ENCODE measurements at places on chromosomes 2 and 18. TPM values are rescaled to one million over a fixed set of nuclear protein-coding genes. Genes with fewer than 3 reads are reported as not detected.

The UGT1A5 gene
- total RNA-seq: not detected

The PCGF1 gene
- total RNA-seq: 27.8 TPM

The COL6A3 gene
- 482 TPM for total RNA-seq

The RNF144A gene
- total RNA-seq: 0.22 TPM

The SERPINB4 gene
- total RNA-seq: 0.14 TPM

The PPIL3 gene
- total RNA-seq: 39.5 TPM

The HOXD12 gene
- total RNA-seq: 0.22 TPM

The ANKRD30BL gene
- total RNA-seq: 0.14 TPM

The RASGRP3 gene
- 11.2 TPM for total RNA-seq

The CCBE1 gene
- 0.44 TPM for total RNA-seq

The GRHL1 gene
- 0.22 TPM for total RNA-seq

The TMEM169 gene
- total RNA-seq: 0.14 TPM

The USP40 gene
- 37.9 TPM for total RNA-seq

The CRIM1 gene
- 365 TPM for total RNA-seq

The SDC1 gene
- total RNA-seq: 7.9 TPM

The APOB gene
- total RNA-seq: under 0.01 TPM

The TBR1 gene
- under 0.01 TPM for total RNA-seq

The PLCD4 gene
- total RNA-seq: 1.4 TPM

The ZSWIM2 gene
- not detected for total RNA-seq

The TSN gene
- total RNA-seq: 31.7 TPM

The CRACDL gene
- total RNA-seq: not detected

The ALLC gene
- total RNA-seq: not detected

The MEP1B gene
- total RNA-seq: not detected

The PNO1 gene
- total RNA-seq: 25.9 TPM

The SEMA4C gene
- total RNA-seq: 43.1 TPM

The GPR35 gene
- total RNA-seq: 0.14 TPM

The DSC1 gene
- not detected for total RNA-seq

The FABP1 gene
- not detected for total RNA-seq

The LBX2 gene
- total RNA-seq: 1.9 TPM

The CHST9 gene
- total RNA-seq: not detected

Data from placental pericyte (primary cell).